ENCODE measurements at places on chromosomes 12 and 14.

- DNase-seq = no peak
Observed at GRCh38 chr12:130764475-130765185, 48.5 kb upstream of the RIMBP2 start.

- no peak for DNase-seq
Observed at GRCh38 chr12:105671720-105672119, 341.2 kb downstream of the C12orf75 start.

DNA sequence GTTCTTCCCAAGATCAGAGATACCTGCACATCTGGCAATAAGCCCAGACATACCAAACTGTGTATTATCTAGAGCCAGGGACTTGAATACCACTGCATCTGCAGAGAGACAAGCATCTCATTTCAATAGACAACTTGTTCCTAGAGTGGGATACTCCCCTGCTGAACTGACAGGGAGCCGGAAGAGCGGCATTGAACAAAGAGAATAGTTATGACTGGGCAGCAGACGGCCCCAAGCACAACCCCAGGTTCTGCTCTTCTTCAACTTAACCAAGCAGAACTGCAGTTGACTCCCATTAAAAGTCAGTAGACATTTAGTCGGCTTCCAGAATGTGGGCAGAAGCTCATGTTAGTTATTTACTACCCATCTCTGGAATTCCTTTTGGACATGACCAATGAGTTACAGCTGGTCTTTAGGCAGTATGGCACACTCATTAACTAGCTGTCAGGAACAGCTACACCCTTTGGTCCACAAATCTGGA lies 112.9 kb downstream of the HMGA2 start:
- no peak for DNase-seq

GRCh38 chr12:54279227-54279631 lies 693 bp downstream of the CBX5 start:
- DNase-seq = no peak

- no peak for DNase-seq
Observed at GRCh38 chr14:97166497-97166896, 369.3 kb downstream of the VRK1 start.

GRCh38 chr12:25151476-25151875 lies 43.5 kb downstream of the DNAI7 start:
- DNase-seq = no peak

DNA sequence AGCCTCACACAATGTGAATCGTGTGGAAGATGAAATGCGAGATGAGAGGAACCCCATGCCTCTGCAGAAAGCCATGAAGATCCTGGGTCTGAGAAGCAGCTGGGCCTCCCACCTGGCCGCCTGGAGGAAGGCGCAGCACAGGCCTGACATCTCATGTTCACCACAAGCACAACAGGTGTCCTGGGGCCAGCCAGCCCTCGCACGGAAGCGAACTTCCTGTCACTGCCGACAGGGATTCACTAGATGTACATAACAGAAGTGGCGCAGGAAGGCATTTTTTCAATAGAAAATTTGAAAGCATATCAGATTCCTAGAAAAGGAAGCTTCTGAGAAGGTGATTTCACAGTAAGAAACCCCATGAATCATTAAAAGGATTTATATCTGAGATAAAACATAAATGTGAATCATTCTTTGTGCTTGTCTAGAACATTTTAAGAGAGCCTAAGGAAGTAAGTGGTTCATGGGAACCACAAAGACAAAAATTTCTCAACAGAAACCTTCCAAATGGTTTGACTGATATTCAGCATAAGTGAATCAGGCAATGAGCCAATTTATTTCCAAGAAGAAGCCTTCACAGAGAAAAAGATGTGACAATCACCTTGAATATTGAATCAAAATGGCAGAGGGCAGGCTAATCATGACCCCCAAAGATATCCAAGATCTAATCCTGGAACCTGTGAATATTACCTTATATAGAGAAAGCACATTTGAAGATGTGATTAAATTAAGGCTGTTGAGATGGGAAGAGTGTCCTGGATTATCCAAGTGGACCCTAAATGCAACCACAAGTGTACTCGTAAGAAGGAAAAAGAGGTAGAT lies 311.9 kb downstream of the DUSP6 start:
- no peak for DNase-seq

DNA sequence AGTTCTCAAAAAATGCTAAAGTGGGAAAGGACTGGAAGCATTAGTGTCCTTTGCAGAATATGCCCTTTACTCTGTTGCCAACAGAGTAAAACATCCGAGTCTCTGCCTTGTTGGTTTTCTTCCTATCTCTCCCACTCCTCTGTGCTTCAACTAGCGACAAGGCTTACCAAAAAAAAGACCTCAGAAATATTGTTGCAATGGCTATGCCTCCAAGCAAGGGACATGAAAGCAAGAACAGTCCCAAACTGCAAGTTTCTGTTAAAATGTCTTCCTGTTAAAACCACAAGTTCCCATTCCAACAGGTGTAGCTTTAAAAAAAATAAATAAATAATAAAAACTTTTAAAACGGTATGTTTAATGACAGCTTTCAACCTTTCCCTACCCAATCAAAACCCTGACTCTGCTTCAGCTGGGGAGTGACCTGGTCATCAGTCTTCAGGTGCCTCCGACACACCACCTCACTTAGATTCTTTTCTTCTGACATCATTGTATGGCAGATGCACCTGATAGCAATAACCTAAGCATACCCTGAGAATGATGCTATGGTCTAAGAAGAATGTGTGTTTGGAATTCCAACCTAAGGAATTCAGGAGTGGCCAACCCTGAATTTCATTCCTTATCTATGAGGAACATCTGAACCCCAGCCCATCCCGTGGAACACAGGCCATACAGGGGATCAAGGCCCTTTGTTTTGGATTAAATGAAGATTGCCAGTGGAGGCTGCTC lies 81.0 kb downstream of the RPS29 start:
- DNase-seq = no peak

Data from left lobe of liver (tissue), 2 donors.